ENCODE measurements at places on chromosomes 5 and 9. TPM values are rescaled to one million over a fixed set of nuclear protein-coding genes. Genes with fewer than 3 reads are reported as not detected.

PRELID2 gene
- total RNA-seq = 27.3 TPM

FOXD4L3 gene
- total RNA-seq = not detected

PIP5KL1 gene
- 1.0 TPM for total RNA-seq

CFAP90 gene
- not detected for total RNA-seq

FAM151B gene
- total RNA-seq = 2.7 TPM

SH3TC2 gene
- 6.0 TPM for total RNA-seq

STK32A gene
- total RNA-seq = 0.38 TPM
